ENCODE measurements at places on chromosomes 3 and 15.

DNA sequence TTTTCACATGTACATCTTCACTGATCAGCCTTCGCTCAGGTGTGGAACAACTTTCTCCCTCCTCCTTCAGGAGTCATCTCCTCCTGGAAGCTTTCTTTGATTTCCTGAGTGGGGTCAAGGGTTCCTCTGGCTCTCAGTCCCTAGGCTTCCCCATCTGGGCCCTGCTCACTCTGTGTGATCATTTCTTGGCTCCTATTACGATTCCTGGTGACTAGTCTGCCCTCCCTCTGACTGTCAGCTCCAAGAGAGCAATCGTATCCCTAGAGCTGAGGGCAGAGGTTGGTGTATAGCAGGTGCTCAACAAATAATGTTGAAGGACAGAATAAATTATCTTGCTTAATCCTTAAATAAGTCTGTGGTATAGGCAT is 15.3 kb upstream of the PRKCD start:
- no peak for DNase-seq

- no peak for DNase-seq
These were observed 155.8 kb downstream of the EPHA6 start for GRCh38 chr3:96970211-96970610.

GRCh38 chr3:192830291-192831110 is 87.2 kb downstream of the MB21D2 start:
- no peak for DNase-seq

GRCh38 chr3:126035362-126036050 is 48.4 kb downstream of the SLC41A3 start:
- DNase-seq = no peak

DNA sequence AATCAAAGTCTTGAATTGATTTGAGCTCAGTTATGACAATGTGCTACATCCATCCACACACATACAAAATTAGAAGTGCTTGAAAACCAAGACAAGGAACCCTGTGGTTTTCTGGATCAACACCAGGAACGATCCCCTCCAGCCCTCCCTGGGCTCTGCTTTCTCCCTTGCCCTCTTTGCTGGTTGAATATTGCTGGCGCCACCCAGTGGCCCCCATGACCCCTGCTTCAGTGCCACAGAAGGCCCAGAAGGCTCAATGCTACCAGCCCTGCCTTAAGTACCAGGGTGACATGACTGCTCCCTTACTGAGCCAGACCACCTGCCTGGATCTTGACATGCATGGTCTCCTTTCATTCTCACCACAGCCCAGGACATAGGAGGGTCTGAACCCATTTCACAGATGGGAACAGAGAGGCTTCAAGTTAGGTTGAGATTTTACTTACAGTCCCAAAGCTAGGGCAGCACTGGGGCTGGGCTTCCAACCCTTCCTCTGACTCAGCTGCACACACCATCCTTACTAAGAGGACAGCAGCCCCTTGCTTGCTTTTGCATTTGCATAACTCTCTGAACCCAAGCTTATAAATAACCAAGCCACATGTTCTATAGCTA is 15.0 kb downstream of the IL12A start:
- DNase-seq = peak; percentile 71

- no peak for DNase-seq
These were observed 429.5 kb downstream of the NAALADL2 start for GRCh38 chr3:175288621-175289020.

GRCh38 chr15:100740138-100740537 is 137.7 kb downstream of the ASB7 start:
- DNase-seq = no peak

- peak; percentile 96 for DNase-seq
These were observed 5.7 kb downstream of the LYSMD2 start for GRCh38 chr15:51731549-51732267.
